Body of pancreas (tissue), 4 donors: ENCODE measurements at places on chromosomes 11 and 22. TPM values are rescaled to one million over a fixed set of nuclear protein-coding genes. Genes with fewer than 3 reads are reported as not detected.

DNA sequence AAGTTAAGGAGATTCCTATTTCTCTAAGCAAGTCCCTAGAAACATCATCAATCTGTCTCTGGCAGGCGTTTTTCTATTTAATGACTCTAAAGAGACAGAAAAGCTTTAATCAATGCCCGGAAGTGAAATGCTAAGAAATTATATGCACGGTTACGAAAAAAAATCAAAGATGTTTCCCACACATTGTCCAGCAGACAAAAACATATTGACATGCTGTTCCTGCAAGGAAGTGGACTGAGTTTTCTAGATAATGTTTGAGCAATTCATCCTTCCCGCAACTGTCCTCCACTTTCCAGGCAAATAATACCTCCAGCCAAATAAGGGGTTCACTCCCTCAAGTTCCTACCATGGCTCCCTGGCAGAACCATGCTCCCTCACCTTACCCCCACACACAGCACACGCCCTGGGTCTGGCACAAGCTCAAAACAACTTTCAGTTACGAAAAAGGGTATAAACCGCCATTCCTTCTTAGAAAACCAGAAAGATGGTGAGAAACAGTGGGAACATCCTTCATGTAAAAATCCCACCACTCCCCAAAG, 29.6 kb downstream of the GALNT18 start:
- no peak for DNase-seq

GRCh38 chr11:105588001-105588400, 21.9 kb upstream of the GRIA4 start:
- no peak for DNase-seq

DNA sequence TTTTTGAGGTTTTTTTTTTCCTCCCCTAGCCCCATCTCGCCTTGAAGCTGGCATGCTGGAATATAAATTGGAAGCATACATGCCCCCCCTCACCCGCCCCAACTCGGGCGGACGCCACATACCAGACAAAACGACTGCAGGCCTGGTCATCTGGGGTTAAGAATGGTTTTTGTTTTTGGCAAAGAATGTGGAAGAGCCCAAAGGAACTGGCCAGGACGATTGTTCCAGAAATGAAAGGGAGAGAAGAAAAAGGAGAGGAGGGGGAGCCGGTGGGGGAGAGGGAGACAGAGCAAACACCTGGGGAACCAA, 25.0 kb downstream of the MN1 start:
- no peak for DNase-seq

- DNase-seq, result no peak
Measured at GRCh38 chr11:103898065-103898464, 138.4 kb upstream of the DDI1 start.

DNA sequence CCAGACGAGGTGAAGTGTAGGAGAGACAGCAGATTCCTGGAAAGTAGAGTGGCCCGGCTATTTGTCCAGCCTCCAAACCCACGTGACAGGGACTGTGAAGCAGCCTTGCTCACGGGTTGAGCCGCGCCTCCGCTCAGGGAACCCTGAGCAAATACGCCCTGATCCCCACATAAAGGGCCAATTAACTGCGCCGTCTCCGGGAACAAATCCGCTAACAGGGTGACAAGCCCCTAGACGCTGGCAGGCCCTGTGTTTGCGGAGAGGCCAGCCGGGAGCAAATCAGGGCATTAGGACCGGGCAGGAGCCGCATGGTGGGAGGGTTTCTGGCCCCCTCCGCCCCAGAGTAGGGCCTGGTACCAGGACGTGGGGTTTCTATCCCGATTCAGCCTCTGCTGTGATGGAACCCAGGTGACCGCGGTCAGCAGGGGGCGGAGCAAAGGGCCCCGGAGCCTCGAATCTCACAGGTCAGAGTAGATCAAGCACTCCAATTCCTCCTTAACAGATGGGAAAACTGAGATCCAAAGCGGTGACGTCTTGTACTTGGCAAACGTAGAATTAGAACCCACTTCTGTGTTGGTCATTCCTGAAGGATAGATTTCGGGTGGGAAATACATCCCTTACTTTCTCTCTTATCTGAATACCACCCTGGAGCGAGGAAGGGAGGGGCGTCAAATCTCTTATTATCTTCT, 2.0 kb upstream of the ROBO3 start:
- DNase-seq, result peak; percentile 47

DNA sequence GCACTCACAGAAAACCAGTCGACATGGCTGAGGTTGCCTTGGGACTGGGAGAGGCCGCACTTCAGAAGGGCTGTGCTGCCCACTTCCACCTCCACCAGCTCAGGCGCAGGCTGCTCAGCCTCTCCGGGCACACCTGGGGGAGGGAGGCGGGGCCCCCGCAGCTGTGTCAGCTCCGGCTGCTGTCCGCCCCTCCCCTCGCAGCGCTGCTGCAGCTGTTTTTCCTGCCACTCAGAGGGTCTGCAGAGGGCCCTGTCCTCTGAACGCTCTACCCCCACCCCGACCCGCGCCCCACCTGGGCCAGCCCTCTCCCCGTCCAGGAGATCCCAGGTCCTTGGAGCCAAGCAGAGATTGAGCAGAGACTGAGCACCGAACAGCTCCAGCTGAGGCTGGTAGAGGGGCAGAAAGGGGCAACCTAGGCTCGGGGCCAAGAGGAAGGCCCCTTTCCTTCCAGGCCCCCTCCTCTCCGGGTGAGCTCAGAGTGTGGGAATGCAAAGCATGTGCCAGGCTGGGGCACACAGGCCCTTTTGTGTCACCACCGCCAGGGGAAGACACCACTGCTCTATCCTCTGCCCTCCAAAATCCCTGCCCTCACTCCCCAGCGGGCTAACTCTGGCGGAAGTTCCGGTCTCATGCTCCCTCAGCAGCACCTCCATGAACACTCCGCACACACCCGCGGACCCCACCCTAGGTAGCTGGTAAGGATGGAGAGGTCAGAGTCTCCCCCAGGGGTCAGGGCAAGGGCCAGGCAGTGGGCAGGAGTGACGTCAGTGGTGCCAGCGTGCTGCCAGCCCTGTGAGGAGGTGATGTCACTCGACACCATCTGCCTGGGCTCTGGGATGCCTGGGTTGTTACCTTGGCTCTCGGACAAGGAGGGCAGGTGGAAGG, 1.6 kb downstream of the MCAM start:
- peak; percentile 56 for DNase-seq

- no peak for DNase-seq
Measured at GRCh38 chr22:41099036-41099435, 6.6 kb downstream of the EP300 start.

- DNase-seq, result peak; percentile 64
Measured at GRCh38 chr11:83033972-83034672, 37.6 kb downstream of the RAB30 start.

MYO18B gene
- not detected for total RNA-seq

TRPC6 gene
- total RNA-seq, result 4.0 TPM

DGKZ gene
- 86.4 TPM for total RNA-seq

DNA sequence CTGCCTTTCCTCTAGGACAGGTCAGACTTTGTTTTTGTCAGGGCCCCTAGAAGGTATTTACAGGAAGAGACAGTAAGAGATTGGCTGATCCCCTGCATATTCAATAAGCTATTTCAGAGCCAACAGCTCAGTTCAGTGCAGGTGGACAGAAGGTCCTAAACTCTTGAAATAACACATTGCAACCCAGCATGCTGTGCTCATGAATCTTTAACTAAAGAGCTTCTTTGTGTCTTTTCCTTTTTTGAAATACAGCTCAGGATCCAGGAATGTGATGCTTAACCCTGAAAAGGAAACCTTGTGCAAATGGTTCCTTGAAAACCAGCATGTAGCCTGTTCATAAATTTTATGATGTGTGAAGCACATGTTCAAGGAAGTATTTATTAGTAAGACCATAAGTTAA, 43.9 kb downstream of the BBOX1 start:
- no peak for DNase-seq

DNA sequence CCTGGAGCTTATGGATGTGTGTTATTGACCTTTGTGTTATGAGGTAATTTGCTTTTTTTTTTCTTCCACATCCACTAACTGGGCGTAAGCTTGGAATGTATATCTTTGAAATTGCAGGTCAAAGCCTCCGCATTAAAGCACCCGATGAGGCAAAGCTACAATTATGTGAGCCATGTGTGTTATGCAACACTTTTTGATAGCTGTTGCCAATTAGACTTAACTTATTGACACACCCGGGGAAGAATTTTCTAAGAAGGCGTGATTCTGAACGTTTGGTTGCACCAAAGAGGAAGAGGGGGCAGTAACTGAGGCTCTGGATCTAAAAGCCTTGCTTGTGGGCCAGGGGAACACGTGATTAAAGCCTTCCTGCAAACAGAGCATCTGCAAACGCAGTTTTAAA, 610 bp upstream of the TEX12 start:
- no peak for DNase-seq

DNA sequence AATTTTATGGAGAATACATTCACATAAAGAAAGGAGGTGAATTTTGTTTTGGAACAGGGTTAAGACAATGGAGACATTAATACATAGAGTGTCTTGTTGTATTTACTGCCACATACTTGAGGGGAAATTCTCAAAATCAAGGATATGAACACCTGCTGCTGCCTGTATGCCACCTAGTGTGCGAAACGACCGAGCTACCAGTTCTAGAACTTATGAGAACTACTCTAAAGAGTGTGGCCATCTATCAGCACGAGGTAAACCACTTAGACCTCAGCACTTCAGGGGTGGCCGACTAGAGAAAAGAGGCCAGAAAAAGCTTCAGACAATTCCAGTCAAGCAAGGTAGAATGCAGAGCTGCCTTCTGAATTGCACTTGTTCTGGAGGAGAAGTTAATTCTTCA, 1.5 kb upstream of the AGBL2 start:
- no peak for DNase-seq

GRCh38 chr22:48265000-48265625, 1502.7 kb downstream of the TBC1D22A start:
- no peak for DNase-seq

DNA sequence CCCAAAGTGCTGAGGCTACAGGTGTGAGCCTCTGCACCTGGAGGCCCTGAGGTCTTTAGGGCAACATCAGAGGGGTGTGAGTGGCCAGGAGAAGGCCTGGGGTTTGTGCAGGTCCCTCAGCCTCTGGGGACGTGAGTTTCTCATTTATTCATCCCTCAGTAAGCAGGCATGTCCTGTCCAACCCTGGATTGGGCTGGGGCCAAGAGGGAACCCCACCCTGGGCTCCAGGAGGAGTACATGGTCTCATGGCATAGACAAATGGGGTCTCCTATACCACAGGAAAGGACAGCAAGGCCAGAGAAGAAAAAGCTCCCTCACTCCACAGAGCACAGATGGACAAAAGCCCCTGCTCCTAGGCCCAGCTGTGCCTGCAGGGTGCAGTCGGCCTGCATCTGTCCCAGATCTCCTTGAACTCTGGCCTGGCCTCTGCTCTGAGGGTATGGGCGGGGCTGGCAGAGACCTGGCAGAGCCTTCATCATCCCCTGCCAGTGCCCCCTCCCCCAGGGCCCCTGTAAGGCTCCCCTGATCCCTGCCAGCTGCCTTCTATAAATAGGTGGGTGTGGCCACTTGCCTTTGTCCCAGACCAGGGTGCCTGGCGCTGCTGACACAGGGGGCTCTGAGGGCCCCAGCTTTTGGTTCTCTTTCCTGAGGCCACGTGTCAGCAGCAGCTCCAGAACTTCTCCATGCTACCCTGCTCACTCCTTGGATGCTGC, 34.6 kb downstream of the A4GALT start:
- no peak for DNase-seq

DNA sequence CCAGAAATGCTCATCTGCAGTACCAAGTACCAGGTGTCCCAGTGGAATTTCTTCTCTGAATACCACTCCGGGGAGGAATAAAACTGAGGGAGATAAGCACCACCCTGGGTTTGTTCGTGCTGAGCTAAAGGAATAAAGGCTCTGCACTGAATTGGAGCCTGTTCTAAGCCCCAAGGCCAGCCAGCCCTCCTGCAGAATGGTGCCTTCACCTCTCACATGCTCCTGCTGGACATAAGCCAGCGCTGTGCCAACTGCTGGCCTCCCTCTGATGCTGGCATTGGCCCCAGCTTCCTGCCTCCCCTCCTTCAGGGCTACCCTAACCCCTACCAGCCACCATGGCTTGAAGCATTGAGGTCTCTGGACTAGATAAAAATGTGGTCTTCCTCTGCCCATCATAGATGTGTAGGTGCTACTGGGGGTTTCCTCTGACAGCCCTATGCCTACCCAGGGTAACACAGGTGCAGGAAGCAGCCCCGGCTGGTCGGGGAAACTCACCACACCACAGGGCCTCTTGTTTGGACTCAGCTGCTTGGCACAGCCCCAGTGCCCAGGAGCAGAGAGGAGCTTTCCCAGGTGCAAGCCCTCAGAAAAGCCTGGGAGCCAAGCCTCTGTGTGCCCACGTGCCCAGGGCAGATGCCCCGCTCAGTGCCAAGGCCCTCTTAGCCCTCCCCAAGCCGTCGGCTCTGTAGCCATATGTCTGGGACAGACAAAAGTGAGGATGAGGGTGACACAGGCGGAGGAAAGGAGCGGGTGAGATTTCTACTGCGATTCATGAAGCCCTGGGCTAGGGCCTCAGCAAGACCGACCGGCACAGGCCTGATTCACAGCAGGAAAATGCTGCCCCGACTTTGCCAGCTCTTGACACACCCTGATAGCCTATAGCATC, 34.1 kb upstream of the JAM3 start:
- DNase-seq, result peak; percentile 95

GRCh38 chr11:34475656-34476055, 36.9 kb downstream of the CAT start:
- DNase-seq, result no peak

GRCh38 chr22:24822471-24822870, 16.5 kb downstream of the SGSM1 start:
- DNase-seq, result no peak

DNA sequence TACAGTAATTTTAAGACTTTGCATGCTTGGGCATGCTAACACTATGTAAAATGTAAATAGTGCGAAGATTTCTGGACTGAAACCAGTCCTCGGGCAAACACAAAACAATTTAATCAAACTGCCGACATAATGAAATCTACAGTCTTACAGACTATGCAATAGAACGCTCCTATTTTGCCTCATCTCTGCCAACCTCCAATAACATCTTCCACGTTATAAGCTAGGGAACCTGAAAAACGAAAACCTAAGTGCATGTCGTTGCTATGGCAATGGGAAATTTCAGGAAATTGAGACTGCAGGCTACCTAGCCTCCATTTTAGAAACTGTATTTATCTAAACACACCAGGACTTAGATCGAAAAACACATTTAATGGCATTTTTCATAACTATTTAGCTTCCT, 1.1 kb downstream of the CSTF3 start:
- DNase-seq, result no peak
